ENCODE measurements at places on chromosomes 2 and 18.

DNA sequence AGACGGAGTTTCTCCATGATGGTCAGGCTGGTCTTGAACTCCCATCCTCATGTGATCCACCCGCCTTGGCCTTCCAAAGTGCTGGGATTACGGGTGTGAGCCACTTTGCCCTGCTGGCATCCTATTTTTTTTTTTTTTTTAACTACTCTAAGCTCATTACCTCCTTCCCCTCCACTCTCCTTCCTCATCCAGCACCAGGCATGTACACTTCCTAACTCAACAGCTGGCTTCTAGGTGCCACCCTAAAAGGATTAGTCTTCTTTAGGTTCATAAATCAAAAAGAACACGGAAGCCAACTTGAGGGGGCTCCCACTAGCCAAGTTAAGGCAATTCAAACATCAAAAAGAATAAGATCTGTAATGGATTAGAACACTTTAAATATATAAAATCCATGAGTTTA is 70.6 kb upstream of the TEX51 start:
- DNase-seq = no peak

- DNase-seq = no peak
Measured at GRCh38 chr2:227861011-227861410, 10.4 kb upstream of the DAW1 start.

- DNase-seq = no peak
Measured at GRCh38 chr2:44532031-44532430, 170.3 kb downstream of the CAMKMT start.

DNA sequence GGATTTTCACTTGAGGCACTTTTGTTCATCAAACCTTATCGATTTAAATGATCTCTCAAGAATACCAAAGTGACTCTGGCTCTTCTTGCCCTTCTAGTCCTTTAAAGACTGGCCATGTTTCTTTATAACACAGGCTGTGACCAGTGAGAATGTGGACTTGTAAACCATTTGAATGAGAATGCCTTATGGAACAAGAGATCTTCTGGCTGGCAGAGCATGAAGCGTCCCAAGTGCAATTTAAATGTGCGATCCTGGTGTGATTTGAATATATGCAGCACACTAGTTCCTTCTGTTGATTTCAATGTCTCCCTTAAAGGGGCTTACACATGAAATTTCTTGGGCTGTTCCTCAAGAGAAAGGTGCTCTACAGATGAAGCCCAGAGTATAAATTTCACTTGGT is 262.4 kb upstream of the CCDC68 start:
- DNase-seq = no peak

GRCh38 chr2:61018318-61018755 is 282 bp upstream of the PUS10 start:
- DNase-seq = no peak

DNA sequence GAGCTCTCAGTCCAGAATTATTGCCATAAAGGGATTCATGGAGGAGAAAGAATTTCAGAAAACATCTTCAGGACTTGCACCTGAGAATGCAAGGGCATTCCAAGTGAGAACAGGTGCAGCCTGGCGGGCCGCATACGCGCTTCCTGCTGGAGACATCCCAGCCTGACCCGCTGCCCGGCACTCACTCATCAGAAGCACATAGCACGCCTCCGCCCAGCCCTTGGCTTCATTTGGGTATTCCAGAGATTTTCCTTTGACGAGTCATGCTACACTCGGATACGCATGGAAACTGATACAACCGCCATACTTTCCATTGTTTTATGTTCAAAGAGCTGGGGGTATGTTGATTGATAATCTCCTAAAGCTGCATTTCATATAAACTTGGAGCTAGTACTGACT is 228.0 kb upstream of the ID2 start:
- DNase-seq = no peak

GRCh38 chr18:45657357-45658335 is 42.4 kb downstream of the SLC14A2 start:
- no peak for DNase-seq

DNA sequence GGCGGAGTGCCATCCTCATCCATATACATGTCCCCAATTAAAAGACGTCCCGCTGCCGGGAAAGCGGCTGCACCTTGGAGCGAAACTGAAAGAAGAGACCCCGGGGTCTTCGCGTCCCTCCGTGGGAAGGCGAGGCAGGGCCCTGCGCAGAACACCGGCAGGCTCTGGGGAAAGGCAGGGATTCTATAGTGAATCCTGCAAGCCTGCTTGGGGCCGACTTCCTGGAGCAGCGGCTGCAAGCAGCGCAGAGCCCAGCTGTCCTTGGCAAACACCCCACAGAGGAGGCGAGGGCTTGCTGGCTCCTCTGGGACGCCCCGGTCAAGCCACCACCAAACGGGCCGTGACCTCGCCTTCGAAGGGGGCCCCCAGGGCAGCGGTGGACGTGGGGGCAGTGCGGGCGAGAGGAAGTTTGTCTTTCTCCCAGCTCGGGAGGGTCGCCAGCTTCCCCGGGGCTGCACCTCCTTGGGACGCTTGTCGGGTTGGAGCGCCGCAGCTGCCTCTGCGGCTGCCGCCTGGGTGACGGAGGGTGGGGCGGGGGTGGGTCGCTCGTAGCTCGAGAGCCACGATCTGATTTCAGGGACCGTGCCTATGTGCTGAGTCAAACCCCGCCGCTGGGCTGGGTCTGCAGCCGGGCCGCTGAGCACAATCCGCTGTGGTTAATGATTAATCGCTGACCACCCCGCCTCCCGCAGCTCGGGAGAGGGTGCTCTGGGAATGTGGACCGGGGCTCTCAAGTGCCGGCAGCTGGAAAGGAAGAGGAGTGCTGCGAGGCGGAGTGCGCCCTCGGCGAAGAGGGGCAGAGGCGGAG is 486 bp upstream of the GPR39 start:
- peak; percentile 89 for DNase-seq

- DNase-seq = no peak
Measured at GRCh38 chr2:182182436-182182835, 196.8 kb downstream of the PPP1R1C start.

GRCh38 chr2:116094196-116094595 is 1651.8 kb downstream of the DPP10 start:
- no peak for DNase-seq

DNA sequence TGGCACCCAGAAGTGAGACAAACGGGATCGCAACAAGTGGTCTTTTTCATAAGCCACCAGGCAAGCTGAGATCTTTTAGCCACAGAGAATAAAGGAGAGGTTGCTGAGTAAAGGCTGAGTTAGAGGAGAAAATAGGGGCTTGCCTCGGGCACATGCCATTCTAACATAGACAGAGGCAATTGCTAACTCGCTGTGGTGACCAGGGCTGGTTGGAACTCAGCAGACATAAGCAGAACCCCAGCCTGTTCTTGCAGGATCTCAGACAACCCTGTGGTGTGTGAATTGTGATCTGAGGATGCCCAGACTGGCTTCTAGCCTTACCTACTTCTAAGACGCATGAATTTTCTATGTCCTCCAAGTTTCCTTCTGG is 300.2 kb downstream of the CDCA7 start:
- DNase-seq = no peak

DNA sequence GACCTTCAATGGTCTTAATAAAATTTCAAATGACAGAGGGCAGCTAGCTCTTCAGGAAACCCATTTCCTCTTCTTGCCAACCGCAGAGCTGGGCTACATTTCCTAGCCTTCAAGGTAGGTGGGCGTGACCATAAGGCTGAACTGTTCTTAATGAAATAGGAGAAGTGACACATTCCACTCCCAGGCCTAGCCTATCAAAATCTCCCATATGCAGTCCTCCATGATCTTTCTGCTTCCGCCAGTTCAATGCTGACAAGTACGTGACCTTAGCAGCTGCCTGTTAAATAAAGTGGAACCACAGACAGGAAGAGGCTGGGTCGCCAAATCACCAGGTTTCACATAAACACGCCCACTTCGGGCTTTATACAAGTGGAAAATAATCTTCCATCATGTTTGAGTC is 13.2 kb downstream of the SERPINE2 start:
- DNase-seq = no peak

DNA sequence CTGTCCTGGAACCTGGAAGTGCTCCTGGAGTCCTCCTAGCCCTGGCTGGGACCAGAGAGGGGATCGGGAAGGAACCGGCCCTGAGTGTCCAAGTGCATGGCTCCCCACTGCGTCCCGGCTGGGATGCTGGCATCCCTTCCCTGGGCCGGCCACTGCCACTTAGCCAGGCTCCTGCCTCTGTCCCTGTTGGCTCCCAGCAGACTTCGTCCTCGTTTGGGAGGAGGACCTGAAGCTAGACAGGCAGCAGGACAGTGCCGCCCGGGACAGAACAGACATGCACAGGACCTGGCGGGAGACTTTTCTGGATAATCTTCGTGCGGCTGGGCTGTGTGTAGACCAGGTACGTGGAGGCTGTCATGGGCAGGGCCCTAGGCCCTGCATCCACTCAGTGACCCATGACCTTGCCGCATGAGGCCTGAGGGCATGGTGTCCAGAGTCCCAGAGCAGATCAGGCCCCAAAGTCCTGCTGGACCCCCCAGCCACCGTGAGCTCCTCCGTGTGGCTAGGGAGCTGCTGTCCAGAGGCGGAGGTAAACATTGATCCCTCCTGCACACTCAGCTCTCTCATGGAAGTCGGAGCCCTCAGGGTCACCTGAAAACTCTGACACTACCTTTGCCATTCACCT is 7.1 kb downstream of the ANO7 start:
- no peak for DNase-seq

DNA sequence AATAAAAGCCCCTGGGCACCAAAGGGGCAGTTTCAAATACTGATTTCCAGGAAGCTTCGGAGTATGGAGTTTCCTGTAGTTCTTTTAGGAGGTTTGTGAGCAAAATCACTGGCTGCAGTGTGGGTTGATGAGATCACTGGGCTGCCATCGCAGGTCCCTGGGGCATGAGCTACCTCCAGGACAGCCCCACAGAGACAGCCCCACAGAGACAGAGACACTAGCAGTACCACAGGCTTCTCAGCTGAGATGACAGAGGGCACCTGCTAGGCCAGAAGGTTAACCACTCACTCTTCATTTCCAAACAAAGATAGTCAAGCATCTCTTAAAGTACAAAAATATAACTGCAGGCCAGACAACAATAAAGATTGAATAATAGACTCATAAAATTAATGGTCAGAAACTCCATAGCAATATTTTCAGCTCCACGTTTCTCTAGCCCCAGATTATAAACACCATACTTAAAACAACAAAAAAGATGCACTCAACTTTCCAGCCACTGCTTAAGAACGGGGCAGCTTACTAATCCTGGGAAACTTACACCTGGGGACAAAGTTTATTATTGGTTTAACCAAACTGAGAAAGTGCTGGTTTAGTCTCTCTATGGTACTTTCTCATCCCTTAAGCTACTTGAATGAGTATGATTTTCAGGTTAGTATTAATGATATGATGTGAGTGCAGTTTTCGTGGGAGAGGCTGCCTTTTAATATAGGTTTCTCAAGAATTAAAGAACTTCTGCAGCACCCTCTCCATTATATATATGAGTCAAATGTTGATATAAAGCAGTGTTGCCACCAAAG is 11.6 kb downstream of the AFF3 start:
- no peak for DNase-seq

- DNase-seq = no peak
Measured at GRCh38 chr18:41231681-41232080, 723.4 kb upstream of the PIK3C3 start.
